ENCODE measurements at places on chromosomes 7 and 10.

GRCh38 chr10:21161647-21162046 lies 264.5 kb upstream of the NEBL start:
- no peak for DNase-seq

DNA sequence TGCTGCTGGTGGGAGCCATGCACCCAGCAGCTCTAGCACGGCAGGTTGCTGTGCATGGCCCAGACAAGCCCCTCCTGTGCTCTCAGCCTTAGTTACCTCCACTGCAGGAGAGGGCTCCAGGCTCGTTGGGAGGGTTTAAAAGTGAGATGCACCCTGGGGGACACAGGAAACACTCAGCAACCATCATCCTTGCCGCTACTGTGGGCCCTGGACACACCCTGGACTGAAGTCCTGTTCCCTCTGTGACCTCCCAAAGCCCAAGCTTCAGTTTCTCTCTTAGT lies 49.0 kb downstream of the FOXL3 start:
- no peak for DNase-seq

DNA sequence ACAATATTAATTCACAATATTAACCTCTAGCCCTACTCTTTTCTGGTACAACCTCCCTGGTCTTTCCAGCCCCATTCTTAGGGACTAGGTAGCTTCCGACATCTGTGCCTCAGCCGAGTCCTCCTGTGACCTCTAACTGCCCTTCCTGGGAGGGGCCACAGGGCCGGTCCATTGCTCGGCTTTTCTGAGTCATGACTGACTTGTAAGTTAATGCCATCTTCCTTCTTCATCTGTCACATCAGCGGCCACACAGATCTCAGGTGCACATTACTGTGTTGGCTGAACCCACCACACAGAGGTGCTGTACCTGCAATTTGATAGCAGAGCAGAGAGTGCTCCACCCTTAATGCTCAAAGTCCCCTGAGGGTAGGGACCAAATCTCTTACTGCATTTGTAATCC lies 4.1 kb upstream of the CPA4 start:
- no peak for DNase-seq

DNA sequence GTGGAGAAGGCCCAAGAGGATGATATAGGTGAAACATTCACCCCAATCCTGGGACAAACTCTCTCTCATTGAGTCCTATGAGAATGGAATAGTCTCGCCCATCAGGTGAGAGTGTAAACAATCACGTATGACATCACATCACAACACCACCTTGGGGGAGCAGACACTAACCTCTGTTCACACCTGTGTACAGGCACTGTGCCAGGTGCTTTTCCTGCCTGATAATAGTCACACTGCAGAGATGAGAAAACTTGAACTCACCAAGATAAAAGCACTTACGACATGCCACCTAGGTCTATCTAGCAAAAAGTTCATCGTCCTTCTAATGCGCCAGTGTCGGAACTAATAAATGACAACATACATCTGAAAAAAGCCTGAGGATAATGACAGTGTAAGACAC lies 187.8 kb downstream of the FAM107B start:
- DNase-seq, result no peak

- DNase-seq, result peak; percentile 68
These were observed 21.9 kb downstream of the PDCD4 start for GRCh38 chr10:110893559-110894179.

GRCh38 chr10:132351611-132352010 lies 19.6 kb downstream of the LRRC27 start:
- DNase-seq, result no peak

DNA sequence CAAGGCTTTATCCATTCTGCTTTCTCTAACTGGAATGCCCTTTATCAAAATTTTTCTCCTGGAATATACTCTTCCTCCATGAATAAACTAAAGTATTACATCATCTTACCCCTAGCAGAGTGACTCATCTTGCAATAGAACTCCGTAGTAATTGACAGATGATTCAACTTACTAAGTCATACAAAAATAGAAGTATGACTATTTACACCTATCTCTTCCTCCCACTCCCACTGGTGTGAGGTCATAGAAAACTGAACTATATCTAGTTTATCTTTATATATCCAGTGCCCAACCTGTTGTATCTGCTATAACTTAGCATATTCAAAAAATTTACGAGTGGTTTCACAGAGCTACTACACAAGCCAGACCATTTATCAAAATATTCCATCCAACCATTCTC lies 26.1 kb downstream of the ABCB1 start:
- peak; percentile 45 for DNase-seq

DNA sequence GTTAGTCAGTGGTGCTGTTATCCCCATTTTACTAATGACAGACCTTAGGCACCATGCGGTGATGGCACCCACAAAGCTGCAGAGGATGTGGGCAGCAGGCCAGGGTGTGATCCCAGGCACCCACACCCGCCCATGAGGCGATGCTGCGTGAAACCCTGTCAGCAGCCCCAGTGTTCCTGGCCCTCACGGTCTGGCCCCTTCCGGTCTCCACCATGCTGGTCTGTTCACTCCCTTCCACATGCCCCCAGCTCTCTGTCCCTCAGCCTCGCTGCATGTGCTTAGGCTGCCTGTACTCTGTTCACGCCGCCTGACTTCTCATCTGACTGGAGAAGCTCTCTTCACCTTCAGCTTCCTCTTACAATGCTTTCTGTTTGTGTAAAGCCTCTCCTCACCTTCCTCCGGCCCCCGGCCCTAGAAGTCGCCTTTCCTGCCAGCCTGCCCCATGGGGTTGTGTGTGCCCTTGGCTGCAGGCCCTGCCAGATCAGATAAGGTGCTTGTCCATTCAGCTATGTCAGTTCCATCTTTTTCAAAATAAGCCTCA lies 17.6 kb upstream of the ORAI2 start:
- DNase-seq, result no peak

GRCh38 chr7:12945901-12946300 lies 258.5 kb downstream of the ARL4A start:
- DNase-seq, result no peak

DNA sequence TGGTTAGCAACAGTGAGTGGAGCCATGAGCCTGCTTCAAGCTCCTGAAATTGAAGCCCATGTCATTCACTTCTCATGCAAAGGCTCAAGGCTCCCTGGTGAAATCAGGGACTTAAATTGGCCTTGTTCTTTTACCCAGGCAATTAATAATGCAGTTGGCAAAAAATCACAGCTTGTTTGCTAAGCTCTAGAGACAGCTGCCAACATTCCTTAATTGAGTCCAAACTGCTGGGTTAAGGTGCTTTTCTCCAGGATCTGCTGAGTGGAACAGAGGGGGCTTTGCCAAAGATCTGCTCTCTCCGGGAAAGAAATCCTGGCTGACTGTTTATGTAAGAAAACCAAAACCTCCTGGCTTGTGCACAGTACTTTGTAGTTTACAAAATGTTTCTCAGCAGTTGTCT lies 257.6 kb upstream of the GHITM start:
- no peak for DNase-seq

DNA sequence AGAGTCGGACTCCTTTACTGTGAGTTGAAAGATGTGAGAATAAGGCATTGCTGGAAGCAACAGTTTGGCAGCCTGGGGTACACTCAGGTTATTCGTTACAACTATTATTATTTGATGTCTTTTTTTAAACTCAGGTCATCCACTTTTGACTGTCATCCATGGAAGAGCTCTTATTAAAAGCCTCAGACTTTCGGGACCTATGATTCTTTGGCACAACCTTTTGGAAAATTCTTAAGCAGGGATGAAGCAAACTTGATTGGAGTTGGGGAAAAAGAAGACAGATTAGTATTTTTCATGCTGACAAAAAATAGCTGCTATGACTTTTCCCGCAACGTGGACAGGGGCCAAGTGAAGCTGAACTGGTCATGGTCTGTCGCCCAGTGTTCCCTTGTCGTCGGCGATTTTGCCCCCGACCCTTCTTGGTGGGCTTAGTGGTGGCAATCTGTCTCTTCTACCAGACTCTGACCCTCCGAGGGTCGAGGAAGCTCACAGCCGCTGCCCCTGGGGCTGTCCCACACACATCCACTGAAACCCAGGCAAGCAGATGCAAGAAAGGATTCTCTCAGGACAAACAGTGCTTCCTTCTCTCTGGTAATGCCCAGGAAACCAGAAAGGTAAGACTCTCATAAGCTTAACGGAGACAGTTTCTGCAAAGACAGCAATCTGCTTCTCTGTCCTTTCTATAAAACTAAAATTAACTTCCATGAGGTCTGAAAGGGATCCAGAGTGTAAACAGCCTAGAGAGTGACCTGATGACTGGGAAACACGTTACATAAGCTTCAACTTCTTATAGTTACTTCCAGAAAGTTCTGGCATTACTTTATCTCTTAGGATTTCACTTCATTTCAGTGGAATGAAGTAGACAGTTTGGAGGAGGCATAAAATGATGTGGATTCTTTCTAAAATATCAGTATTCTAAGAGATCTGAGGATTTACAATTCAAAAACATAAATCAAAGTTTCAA lies 1.0 kb downstream of the CPED1 start:
- no peak for DNase-seq

DNA sequence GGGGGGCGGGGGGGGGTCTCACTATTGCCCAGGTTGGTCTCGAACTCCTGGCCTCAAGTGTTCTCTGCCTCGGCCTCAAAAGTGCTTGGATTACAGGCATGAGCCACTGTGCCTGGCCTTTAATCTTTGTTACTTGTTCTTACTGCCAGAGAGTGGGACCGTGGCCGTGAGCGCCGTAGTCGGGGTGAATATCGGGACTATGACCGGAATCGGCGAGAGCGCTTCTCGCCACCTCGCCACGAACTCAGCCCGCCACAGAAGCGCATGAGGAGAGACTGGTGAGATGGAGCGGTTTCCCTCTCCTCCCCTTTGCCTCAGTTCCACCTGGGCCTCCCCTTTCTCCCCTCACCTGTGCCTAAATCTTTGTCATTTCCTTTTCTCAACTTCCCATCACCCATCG lies 6.2 kb downstream of the SRRT start:
- no peak for DNase-seq

GRCh38 chr7:96440328-96440727 lies 118.4 kb upstream of the SLC25A13 start:
- DNase-seq, result no peak

GRCh38 chr7:17302575-17303142 lies 4.2 kb downstream of the AHR start:
- DNase-seq, result peak; percentile 55

DNA sequence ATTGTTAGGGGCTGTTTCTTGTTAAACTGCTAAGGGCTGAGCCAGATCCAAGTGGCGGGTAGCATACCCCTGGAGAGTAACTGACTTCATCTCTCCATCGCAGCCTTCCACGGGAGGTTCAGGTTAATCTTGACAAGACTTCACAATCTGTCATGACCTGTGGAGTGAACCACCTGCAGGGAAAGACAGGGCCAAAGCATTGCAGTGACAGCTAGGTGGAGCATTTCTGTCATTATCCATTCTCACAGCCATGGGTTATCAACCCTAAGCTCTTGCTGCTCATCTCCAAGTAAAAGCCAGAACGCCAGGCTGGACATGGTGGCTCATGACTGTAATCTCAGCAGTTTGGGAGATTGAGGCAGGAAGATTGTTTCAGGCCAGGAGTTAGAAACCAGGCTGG lies 17.2 kb downstream of the ABCC2 start:
- DNase-seq, result no peak

- no peak for DNase-seq
These were observed 132.0 kb upstream of the MDFIC start for GRCh38 chr7:114789871-114790311.

DNA sequence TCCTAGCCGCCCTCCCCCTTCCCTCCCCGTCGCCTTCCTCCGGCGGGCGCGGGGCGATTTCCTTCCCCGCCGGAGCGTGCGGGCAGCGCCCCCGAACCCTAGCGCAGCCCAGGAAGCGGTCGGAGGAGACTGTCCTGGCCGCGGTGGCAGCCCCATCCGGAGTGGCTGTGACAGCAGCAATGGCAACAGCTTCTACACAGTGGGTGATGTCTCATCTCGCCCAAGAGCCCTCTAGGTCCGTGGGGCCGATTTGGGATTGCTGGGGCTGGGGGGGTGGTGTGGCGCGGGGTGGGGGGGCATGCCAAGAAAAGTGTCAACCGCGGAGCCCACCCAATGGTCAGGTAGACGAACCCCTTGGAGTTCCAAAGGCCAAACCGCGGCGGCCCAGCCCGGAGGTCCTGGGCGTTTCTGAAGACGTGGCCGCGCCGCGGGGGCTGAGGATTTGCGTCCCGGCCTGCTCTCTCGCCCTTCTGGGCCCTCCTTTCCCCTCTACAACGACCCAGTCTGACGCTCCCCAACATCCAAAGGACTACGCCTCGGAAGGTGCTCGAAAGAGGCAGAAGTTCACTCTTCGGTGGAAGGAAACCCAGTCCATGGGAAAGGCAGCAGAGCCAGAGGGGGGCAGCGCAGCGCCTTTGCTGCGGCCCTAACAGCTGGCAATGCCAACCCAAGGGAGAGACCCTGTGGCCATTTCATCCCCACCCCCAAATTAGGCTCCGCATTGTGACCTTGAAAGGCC lies 603 bp upstream of the TWIST1 start:
- no peak for DNase-seq

DNA sequence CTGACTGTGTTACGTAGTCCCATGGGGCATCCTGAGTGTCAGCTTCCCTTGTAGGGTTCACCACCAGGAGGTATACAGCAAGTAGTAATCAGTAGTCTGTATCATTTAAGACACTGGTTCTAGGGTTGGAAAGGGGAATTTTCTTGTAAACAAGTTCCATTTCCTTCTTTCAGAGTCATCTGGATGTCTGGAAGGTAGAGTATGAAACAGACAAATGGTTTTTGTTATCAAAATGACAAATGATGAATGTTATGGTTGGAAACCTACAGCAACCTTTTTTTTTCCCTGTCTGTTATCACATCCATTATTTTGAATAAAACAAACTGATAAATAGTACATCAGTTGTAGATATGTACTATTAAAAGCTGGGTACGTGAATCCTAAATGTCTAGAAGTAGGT lies 19.1 kb downstream of the SEMA3A start:
- DNase-seq, result no peak

- DNase-seq, result peak; percentile 12
These were observed 299 bp upstream of the PBLD start for GRCh38 chr10:68333058-68333395.

DNA sequence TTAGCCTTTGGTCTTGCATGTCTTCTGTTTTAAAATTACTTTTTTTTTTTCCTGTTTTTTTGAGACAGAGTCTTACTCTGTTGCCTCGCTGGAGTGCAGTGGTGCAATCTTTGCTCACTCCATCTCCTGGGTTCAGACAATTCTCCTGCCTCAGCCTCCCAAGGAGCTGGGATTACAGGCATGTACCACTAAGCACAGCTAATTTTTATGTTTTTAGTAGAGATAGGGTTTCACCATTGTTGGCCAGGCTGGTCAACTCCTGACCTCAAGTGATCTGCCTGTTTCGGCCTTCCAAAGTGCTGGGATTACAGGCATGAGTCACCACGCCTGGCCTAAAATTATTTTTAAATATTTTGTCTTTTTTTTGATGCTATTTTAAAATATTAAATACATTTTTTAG lies 38.5 kb downstream of the MLLT10 start:
- no peak for DNase-seq

GRCh38 chr10:123348691-123349572 lies 194.7 kb downstream of the BUB3 start:
- no peak for DNase-seq

GRCh38 chr10:127849224-127849623 lies 43.5 kb downstream of the CLRN3 start:
- no peak for DNase-seq

- no peak for DNase-seq
These were observed 37.4 kb downstream of the C10orf120 start for GRCh38 chr10:122662231-122662630.

Data from suppressor macrophage treated with lipopolysaccharide for 4 hours (primary cell).